ENCODE measurements at places on chromosomes 4 and X.

GRCh38 chrX:154750301-154751202 is at the start of gene GAB3:
TSS of gene GAB3 (minus strand) at chrX:154751077. CDS start at chrX:154751025, 52 bp downstream.
- H3K27ac ChIP-seq: no peak within 1 kb of the TSS
- peak within 1 kb of the TSS; percentile 46 for H3K4me3 ChIP-seq
- H3K36me3 ChIP-seq: no peaks in the 10 kb centered on the region

DNA sequence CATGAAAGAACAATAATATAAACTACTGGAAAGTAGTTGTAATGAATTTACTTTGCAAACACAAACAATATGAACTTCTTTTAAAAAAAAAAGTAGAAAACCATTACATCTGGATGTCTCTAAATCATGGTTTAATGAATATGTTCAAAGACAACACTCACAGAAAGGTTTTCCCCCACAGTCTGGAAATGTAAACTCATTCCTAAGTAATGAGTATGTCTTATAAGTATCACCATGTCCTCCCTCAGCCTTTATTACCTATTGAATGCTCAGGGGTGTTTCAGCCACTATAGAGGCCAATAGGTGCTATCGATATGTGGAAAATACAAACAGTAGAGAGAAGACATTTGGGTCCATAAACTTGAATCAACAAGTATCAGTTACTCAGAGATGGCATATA is 186.7 kb downstream of the PALLD start:
- no peaks in the 10 kb centered on the region for H3K36me3 ChIP-seq
- no peak overlapping the region for H3K27ac ChIP-seq
- no peak overlapping the region for H3K4me3 ChIP-seq
- H3K27me3 ChIP-seq: no peaks in the 10 kb centered on the region
- no peaks in the 10 kb centered on the region for H3K4me1 ChIP-seq

- no peaks in the 10 kb centered on the region for H3K36me3 ChIP-seq
- no peaks in the 10 kb centered on the region for H3K27me3 ChIP-seq
- no peak overlapping the region for H3K27ac ChIP-seq
- DNase-seq: no peak
- no peaks in the 10 kb centered on the region for H3K4me1 ChIP-seq
- H3K4me3 ChIP-seq: no peak overlapping the region
Measured at GRCh38 chr4:143617994-143618679, 82.3 kb downstream of the FREM3 start.

DNA sequence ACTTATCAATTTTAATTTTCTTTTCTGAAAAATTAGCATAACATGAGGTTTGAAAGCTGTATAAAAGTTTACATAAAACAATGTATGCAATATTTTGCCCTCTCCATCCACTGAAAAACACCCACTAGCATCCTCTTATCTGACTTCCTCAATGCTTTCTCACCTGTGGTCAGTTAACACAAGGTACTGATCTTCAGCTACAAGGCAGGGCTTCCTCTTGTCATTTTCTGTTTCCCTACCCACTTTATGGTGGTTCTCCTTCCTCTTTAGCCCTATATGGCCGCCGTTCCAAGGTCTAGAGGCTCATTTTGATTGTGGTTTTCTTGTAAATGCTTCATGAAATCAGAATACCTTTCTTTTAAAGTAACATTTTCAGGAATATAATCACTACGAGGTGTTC is 618.6 kb upstream of the CPEB2 start:
- no peak overlapping the region for H3K27ac ChIP-seq
- H3K4me3 ChIP-seq: no peak overlapping the region
- no peaks in the 10 kb centered on the region for H3K27me3 ChIP-seq
- no peak for DNase-seq
- no peaks in the 10 kb centered on the region for H3K4me1 ChIP-seq
- H3K36me3 ChIP-seq: no peaks in the 10 kb centered on the region

DNA sequence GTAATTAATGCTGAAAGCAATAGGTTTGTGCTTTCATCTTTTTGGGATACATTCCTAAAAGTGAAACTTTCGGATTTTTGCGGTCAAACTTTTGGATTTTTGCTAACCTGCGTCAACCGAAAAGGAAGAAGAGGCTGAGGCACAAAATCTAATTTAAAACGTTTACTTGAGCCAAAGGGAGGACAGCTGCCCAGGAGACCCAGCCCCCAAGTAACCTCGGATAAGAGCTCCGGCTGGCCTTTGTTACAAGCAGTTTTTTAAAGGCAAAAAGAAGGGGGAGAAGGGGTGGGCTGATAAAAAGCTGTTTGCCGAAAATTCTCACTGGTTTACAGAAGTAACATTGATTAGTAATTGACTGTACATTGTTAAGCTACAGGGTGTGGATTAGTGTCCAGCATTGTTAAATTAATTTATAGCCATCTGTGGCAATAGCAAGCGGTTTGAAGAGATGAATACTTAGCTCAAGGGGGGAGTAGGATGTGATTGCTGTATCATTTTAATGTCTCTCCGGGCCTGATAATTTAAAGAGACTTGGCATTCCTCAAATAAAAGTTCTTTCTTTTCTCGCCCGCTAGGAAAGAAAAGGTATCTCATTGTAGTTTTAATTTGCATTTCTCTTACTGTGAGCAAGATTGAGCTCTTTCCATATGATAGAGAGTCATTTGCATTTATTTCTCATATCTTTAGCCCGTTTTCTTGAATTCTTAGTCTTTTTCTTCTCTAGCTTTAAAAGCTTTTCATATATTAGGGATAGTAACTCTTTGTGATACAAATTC is 59.1 kb upstream of the USP9X start:
- no peaks in the 10 kb centered on the region for H3K27me3 ChIP-seq
- peak; percentile 7 for DNase-seq
- H3K4me1 ChIP-seq: no peaks in the 10 kb centered on the region
- peak overlapping the region; percentile 45 for H3K27ac ChIP-seq
- H3K36me3 ChIP-seq: no peaks in the 10 kb centered on the region

GRCh38 chrX:100586747-100587146 is 2.0 kb downstream of the TNMD start:
- DNase-seq: no peak
- H3K27ac ChIP-seq: no peak overlapping the region
- H3K36me3 ChIP-seq: no peaks in the 10 kb centered on the region
- no peak overlapping the region for H3K4me3 ChIP-seq

DNA sequence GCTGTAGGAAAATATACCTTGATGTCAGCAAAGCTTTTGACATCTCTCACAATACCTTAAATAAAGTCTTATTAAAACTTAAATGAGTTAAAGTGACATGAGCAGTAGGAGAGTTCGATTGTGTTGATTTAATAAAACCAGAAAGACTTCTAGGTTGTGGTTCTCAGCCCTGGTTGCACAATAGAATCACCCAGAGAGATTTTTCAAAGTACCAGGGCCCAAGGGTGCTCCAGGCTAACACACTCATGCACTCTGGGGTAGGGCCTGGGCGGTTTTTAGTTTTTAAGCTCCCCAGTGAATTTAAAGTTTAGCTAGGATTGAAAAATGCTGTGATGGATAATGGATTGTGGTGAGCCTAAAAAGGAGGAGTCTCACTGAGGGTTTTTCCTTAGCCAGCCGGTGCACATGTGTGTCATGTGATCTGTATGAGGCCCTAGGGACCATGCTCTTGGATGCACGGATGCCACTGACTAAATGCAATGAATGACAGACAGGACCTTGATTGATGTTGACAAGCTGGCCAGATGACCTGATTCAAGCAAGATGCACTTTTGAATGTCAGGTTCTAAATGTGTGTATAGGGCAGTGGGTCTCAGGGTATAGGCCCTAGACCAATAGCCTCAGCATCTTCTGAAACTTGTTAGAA is 185.0 kb downstream of the PTTG2 start:
- peaks cover 16% of the 10 kb centered on the region for H3K4me1 ChIP-seq
- no peak overlapping the region for H3K4me3 ChIP-seq
- no peaks in the 10 kb centered on the region for H3K27me3 ChIP-seq
- H3K27ac ChIP-seq: peak overlapping the region; percentile 37

GRCh38 chr4:6773616-6774540 is 8.6 kb upstream of the KIAA0232 start:
- H3K36me3 ChIP-seq: no peaks in the 10 kb centered on the region
- H3K4me1 ChIP-seq: no peaks in the 10 kb centered on the region
- H3K27me3 ChIP-seq: peaks cover 11% of the 10 kb centered on the region
- no peak overlapping the region for H3K27ac ChIP-seq

GRCh38 chr4:36277533-36277932 is 3.9 kb upstream of the DTHD1 start:
- H3K4me1 ChIP-seq: no peaks in the 10 kb centered on the region
- no peaks in the 10 kb centered on the region for H3K36me3 ChIP-seq
- no peak overlapping the region for H3K27ac ChIP-seq
- H3K27me3 ChIP-seq: no peaks in the 10 kb centered on the region
- no peak overlapping the region for H3K4me3 ChIP-seq

DNA sequence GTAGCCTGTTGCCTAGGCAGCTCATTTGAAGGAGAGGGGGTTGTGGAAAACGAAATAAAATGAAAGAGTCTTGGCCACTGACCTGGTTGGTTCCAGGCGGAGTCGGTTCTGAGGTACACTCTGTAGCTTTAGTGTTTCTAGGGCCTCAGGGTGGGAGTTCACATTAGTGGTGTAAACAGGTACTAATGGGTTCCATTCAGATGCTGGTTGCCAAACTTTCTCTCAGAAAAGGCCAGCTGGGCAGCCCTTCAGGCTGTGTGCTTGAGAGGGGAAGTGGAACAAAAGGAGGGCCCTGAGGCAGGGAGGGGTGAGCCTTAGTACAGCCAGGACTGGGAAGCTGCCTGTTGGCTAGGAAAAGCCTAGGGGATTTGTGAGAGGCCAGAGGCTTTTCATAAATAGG is 24.8 kb downstream of the NHSL2 start:
- H3K4me3 ChIP-seq: no peak overlapping the region
- no peaks in the 10 kb centered on the region for H3K36me3 ChIP-seq
- no peak for DNase-seq
- no peaks in the 10 kb centered on the region for H3K27me3 ChIP-seq
- no peak overlapping the region for H3K27ac ChIP-seq

DNA sequence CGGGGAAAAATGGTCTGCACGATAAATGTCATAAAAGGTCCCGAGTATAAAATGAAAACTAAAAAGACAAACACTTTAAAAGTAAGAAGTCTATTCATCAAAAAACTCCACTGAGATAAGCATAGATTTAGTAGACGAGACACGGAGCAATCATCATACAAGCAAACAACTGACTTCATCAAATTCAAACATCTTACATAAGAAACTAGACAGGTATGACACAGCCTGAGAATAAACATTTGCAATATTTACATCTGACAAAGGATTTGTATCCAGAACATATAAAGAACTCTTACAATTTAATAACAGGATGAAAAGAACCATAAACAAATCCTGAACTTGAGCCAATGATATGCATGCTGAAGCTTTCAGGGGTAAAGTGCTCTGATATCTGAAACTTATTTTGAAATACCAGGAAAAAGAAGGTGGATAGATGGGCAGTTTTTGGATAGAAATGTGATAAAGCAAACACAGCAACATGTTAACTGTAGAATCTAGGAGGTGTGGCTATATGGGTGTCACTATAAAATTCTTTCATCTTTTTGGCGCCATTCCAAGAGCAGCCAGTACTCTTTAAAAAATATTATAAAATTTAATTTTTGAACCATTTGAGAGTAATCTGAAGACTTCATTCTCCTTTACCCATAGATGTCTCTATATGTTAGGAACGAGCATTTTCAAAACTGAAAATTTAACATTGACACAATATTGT is 12.0 kb downstream of the MPP1 start:
- no peak overlapping the region for H3K27ac ChIP-seq
- H3K4me1 ChIP-seq: no peaks in the 10 kb centered on the region
- no peaks in the 10 kb centered on the region for H3K27me3 ChIP-seq
- no peak for DNase-seq
- no peaks in the 10 kb centered on the region for H3K36me3 ChIP-seq

DNA sequence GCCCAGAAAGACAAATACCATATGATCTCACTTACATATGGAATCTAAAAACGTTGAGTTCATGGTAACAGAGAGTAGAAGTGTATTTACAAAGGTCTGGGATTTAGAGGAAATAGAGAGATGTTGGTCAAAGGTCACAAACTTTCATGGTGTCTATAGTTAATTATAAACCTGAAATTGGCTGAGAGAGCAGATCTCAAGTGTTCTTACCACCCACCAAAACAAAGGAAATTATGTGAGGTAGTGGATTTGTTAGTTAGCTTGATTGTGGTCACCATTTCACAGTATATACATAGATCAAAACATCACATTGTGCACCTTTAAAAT is 186.8 kb downstream of the NWD2 start:
- H3K4me3 ChIP-seq: no peak overlapping the region
- no peaks in the 10 kb centered on the region for H3K27me3 ChIP-seq
- H3K27ac ChIP-seq: no peak overlapping the region
- DNase-seq: no peak
- H3K36me3 ChIP-seq: no peaks in the 10 kb centered on the region

DNA sequence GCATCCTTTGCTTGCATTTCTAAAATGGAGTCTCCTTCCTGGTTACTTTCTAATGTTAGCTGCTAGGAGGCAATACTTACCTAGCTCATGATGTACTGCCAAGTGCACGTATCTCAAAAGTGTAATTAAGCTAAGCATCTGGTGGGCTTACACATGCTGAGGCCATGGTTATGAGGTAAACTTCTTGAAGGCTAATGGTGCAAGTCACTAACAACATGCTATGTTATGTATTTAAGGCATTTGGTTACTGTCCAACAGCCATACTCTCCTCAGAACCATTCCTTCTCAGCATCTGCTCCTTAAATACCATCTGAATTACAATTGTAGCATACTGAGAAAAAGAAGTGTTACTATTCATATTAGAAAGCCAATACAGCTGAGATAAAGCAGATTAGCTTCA is 318.6 kb upstream of the BMP3 start:
- peak; percentile 12 for DNase-seq
- no peak overlapping the region for H3K4me3 ChIP-seq
- H3K4me1 ChIP-seq: no peaks in the 10 kb centered on the region
- H3K36me3 ChIP-seq: no peaks in the 10 kb centered on the region

DNA sequence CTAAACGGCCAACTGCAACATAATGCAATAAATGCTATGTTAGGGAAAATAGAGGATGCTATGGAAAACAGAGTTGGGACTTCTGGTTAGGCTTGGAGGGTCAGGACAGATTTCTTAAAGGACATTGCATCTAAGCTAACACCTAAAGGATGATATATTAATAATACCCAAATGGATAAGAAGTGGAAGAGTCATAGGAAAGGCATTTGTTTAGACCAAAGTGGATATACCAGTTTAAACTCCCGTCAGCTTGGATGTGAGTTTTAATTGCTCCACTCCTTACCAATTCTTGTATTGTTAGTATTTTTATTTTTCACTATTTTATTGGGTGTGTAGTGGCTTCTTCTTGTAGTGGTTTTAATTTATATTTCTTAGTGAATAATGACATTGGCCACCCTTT is 93.9 kb downstream of the PTPN13 start:
- H3K36me3 ChIP-seq: no peaks in the 10 kb centered on the region
- no peak overlapping the region for H3K27ac ChIP-seq
- no peaks in the 10 kb centered on the region for H3K27me3 ChIP-seq
- no peaks in the 10 kb centered on the region for H3K4me1 ChIP-seq

DNA sequence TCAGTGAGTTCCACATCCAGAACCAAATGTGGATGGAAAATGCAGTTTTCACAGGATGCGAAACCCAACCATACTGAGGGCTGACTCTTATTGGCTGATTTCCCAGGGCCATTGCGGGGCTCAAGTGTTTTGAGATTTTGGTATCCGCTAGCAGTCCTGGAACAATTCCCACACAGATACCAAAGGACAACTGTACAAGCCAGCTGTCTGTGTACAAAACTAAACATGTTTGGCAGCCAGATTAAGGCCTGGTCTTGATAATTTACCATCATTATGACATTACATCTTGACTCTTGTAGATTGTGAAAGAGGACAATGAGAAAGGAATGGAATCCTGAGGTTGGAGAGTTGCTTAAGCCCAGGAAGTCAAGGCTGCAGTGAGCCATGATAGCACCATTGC is 121.9 kb downstream of the DKK2 start:
- DNase-seq: peak; percentile 3
- H3K27ac ChIP-seq: no peak overlapping the region
- H3K36me3 ChIP-seq: no peaks in the 10 kb centered on the region
- no peaks in the 10 kb centered on the region for H3K4me1 ChIP-seq

All from fibroblast of lung (primary cell).